ENCODE measurements at places on chromosomes 4 and X.
A peak's percentile ranks its signal among the peaks of the same experiment; 100 is the strongest.

GRCh38 chrX:9153300-9153699 lies 119.4 kb upstream of the FAM9B start:
- no peak for DNase-seq

GRCh38 chrX:122565952-122566351 lies 618.1 kb upstream of the GRIA3 start:
- DNase-seq, result no peak

DNA sequence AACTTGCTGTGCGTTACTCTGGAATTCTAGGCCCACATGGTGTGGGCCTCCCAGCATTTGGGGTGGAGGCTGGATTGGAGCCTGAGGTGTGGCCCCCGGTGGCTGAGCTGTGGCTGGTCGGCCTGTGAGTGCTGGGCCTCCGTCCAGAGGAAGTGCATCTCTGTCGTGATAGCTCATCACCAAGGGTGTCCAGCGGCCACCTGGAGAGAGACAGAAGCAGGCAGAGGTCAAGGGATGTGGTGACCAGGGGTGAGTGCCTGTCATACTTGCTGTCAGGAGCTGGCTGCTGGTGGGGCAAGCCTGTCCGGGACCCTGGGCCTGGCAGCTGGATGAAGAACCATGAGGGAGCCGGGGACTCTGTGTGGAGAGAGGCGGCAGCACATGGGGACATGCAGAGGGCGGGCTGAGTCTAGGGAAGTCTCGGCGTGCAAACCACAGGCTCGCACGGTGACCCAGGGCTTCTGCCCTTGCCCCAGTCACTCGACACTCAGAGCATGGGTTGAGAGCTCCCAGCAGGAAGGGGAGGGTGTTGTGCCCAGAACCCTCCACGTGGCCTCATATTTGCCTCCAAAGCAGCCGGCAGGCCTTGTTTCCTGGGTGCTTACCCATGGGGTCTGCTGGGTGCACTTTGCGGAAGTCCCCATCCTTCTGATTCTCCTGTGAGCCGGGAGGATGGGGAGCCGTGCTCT lies 6.2 kb downstream of the SORCS2 start:
- DNase-seq, result no peak

DNA sequence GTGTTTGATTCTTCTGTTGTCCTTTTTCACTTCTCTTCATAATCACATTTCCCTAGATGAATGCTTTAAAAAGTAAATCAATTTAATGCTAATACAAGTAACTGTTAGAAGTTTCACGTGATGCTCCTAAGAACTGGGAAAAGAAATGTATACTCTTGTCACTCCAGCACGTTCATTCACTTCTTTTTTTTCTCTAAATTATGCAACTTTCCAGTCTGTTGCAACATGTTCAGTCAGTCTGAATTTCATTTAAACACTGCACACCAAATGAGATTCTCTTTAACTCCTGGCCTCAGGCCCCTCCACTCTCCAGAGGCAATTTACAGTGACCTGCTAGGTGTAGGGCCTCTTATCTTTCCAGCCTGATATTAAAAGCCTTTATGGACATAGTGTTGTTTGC lies 321.9 kb downstream of the HS3ST1 start:
- DNase-seq, result no peak

GRCh38 chr4:36348403-36348938 lies 67.1 kb downstream of the DTHD1 start:
- DNase-seq, result peak; percentile 21

GRCh38 chr4:24560868-24561368 lies 23.4 kb downstream of the DHX15 start:
- no peak for DNase-seq

DNA sequence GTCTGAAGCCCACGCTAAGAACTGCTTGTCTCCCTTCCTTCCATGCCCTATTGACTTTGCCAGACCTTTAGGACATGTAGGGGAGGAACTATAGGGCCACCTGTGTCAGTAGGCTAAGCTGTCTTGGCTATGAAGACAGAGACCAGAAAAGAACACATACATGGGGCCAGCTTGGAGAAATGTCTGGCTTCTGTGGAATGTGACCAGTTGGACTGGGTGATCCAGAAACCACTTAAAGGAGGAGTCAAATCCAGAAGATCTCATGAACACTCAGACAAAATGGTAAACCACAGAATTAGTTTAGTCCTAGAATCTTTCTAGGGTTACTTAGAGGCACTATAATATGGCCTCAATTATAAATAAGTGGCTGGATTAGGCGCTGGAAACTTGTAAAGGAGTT lies 42.0 kb downstream of the PHKA2 start:
- no peak for DNase-seq

DNA sequence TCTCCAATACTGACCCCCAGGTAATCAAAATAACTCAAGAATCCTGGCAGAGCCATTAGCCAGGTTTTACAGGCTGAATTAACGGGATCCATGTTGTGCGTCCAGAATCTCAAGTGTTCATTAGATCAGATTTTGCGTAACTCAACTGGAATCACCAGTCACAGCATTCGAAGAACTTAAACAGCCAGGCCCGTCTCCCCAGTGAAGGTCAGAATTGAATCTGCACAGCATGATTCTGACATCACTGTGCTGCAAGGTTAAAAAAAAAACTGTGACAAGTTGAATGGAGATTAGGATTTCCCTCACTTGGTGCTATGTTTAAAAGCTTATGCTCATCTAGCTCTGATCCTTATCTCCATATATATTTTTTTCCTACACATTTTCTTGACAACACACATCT lies 96.1 kb downstream of the ANOS1 start:
- no peak for DNase-seq

- no peak for DNase-seq
Observed at GRCh38 chr4:41373221-41373620, 116.5 kb downstream of the UCHL1 start.

GRCh38 chr4:160350944-160351343 lies 1248.1 kb downstream of the RAPGEF2 start:
- no peak for DNase-seq

DNA sequence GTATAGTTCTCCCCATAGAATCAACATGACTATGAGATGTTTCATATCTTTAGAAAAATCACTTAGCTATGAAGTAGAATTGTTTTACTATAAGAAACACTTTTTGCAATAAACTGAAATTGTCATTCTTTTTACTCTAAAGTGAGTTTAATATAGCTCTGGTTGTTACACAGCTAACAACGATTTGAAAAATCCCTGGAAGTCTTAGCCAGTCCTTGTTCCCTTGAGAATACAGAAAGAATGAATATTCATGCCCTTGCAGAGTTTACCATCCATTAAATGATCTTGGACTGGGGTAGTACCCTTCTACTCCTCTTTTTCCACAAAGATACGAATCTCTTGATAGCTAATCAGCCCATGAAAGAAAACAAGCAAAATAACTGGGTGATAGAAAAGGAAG lies 141.8 kb downstream of the JADE1 start:
- DNase-seq, result no peak

DNA sequence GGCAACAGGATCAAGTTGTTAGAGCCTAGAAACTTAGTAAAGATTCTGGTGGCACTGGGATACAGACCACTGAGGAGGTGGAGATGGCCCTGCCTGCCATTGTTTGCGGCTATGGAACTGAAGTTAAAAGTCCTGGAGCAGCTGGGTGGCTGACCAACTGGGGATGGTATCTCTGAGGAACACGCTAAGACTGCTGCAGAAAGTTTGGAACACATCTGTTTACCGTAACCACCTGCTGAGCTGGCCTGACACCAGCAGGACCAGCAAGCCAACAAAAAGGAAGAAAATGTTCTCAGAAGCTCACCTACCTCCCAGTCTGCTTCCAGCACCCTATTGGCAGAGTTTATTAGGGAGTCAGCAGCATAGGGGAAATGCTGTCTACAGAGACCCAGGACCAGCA lies 17.4 kb upstream of the PACRGL start:
- no peak for DNase-seq

- no peak for DNase-seq
Observed at GRCh38 chr4:118991686-118992085, 103.0 kb downstream of the SYNPO2 start.
